ENCODE measurements at places on chromosomes 5 and 9. TPM values are rescaled to one million over a fixed set of nuclear protein-coding genes. Genes with fewer than 3 reads are reported as not detected.

Gene CARD9
- 0.24 TPM for total RNA-seq

GRCh38 chr5:168656633-168657032, 77.5 kb upstream of the PANK3 start:
- no peak for DNase-seq

DNA sequence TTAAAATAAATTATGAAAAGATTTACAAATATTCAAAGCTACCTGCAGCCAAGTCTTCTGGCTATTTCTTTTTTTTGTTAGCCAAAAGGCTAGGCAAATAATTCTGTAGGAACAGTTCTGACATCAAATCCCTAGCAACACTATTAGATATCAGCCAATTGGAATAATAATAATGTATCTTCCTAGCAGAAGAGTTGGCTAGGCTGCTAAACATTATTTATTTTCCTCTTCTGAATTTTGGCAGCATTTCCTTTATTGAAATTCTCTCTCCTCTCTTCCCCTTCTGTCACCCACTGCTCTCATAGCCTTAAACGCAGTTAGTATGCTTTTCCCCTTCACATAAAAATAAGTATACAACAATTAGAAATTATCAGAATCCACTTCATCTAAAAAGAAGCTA, 42.6 kb downstream of the ZDHHC21 start:
- DNase-seq, result no peak

GRCh38 chr5:78204241-78204640, 90.3 kb downstream of the AP3B1 start:
- DNase-seq, result no peak

Gene KIF3A
- total RNA-seq, result 13.0 TPM

Gene MARCOL
- total RNA-seq, result not detected

Gene PHAX
- 60.7 TPM for total RNA-seq

Gene GALNT12
- 0.81 TPM for total RNA-seq

DNA sequence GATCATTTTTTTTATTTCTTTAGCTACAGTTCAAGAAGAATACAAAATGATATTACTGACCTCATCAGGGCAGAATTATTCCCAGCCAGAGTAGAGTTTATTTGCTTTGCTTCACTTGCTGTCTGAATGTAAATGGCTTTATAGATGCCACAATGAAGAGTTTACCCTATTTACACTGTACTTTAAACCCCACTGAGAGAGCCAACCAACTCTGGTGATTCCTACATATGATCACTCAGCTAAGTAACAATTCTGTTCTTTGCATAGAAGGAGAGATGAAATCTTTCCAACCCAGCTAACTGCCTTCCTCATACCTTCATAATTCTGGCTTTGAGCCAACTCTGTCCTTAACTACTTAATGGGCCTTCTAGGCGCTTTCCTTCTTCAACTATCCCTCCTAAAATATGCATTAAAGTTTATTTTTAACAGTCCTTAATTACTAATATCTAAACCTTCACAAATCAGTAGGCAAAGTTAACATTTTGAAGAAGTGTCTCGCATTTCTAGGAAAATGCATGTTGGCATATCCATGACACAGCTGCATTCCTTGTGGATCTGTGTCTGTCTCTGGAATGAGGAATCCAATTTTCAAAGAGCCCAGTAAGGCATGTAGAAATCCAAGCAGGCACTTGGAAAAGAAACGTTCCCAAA, 284.8 kb upstream of the GRAMD2B start:
- DNase-seq, result no peak

DNA sequence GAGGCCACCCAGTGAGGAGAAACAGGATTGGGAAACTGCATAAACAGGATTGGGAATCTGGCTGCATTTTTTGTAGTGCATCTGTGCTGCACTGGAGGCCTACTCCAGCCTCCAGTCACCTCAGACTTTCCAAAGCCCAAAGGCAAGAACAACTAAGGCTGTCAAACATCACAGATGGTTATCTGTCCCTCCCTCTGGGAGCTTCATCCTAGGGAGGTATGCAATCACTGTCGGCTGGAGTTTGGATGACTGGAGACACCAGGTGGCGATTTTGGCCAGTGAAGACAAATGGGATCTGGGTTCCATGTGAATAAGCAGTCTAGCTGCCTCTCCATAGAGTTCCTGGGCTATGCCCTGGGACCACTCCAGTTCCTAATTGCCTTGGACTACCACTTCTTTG, 9.3 kb upstream of the SPINK13 start:
- no peak for DNase-seq

DNA sequence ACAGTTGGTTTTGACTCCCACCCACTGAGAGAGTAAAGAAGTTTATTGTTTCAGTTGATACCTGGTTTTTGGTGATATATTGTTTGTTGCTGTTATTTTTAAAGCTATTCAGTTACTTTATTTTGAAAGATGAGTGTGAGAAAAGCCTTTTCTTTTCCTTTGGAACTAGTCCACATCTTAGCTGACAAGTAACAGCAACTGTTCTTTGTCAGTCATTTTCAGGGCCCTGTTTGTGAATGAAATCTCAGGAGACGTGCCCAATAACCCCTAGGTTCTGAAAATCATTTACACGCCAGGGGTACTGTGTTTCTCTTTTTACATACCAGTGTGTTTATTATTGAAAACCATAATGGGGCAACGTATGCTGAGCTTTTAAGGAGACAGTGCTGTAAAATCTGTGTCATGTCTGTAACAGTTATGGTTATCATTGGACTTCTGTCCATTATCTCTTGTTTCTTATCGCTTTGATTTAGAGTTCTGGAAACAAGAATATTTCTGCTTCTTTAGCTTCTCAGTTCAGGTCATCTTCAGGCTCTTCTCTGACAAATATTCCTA, 75.0 kb downstream of the LIX1 start:
- DNase-seq, result no peak

DNA sequence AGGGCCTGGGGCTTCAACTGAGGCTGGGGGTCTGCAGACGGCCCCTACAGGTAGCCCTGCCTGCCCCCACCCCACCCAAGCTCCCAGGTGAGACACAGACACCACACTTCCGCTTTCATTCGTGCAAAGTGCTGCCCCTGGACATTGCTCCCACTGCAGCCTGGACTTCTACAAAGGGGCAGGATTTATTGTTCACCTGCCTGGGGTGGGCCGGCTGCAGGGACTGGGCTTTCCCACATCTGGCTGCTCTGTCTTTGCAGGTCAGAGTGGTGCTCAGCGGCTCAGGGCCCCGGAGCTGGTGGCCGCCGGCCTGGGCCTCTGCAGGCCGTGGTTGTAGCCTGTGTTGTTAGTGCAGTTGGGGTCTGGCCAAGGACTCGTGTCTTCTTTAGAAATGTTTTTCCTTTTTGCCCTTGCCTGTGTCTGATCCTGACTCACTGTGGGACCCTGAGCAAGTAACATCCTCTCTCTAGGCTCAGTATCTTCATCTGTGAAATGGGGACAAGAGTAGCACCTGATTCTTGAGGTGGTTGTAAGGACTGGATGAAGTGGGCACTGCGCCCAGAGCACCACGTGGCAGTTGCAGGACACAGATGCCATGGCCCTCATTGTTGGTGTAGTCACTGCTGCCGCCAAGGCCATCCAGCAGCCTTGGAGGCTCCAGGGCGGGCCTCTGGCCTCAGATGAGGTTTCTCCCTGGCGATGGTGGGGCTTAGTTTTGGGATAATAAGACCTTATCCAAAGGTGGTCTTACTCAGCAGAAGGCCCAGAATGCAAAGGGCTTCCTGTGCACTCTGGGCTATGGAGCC, 143.9 kb downstream of the CACNA1B start:
- DNase-seq, result no peak

GRCh38 chr9:8660383-8660782, 860.8 kb upstream of the DMAC1 start:
- DNase-seq, result no peak

Gene SV2C
- 0.11 TPM for total RNA-seq

GRCh38 chr5:79955941-79956670, 35.0 kb downstream of the MTX3 start:
- peak; percentile 98 for DNase-seq

- no peak for DNase-seq
These were observed 17.9 kb upstream of the APBA1 start for GRCh38 chr9:69689991-69690538.

DNA sequence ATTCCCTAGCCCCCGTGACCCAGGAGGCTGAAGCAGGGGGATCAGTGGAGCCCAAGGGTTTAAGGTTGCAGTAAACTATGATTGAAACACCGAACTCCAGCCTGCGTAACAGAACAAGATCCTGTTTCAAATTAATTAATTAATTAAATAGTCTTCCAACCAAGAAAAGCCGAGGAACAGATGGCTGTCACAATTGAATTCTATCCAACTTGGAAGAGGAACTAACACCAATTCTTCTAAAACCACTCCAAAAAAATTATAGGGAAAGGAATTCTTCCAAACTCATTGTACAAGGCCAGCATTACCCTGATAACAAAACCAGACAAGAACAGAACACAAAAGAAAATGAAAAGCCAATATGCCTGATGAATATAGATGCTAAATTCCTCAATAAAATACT, 43.4 kb upstream of the RGS7BP start:
- DNase-seq, result no peak

- no peak for DNase-seq
These were observed 3.5 kb downstream of the PAM start for GRCh38 chr5:102758576-102758975.

DNA sequence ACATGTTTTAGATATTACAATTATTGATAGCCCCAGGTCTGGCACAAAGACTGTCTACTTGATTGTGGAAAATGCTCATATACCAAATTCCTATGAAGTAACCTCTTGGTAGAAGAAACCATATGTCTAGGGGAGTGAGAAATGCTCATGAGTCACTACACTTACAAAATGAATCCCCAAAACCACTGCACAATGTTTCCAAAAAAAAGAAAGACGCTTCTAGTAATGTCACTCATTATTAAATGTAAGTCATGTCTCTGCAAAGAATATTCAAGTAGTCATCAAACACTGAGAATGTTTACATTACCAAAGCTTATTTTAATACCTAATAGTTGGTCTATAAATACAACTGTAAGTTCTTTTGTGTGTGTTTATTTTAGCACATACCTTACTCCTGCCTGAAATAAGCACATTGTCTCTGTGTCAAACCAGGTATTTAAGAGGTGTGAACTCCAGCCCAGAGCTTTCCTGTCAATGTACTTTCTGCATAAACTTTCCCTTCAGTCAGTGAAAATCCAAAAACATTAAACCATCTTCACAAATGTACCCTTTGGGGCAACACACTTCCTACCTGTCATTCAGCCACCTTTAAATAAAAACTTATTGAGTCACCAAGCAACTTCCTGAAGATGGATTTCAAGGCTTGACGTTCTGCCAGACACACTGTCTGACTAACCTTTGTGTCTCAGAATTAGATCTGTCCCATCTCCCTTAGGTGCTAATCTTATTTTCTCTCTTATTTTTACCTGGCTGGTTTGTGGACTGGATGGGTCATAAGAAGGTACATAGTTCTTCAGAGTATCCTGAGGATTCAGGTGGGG, 194.0 kb downstream of the NFIB start:
- DNase-seq, result peak; percentile 63

GRCh38 chr5:155140646-155141045, 127.1 kb downstream of the KIF4B start:
- DNase-seq, result peak; percentile 39

Gene ALDH1A1
- total RNA-seq, result not detected

DNA sequence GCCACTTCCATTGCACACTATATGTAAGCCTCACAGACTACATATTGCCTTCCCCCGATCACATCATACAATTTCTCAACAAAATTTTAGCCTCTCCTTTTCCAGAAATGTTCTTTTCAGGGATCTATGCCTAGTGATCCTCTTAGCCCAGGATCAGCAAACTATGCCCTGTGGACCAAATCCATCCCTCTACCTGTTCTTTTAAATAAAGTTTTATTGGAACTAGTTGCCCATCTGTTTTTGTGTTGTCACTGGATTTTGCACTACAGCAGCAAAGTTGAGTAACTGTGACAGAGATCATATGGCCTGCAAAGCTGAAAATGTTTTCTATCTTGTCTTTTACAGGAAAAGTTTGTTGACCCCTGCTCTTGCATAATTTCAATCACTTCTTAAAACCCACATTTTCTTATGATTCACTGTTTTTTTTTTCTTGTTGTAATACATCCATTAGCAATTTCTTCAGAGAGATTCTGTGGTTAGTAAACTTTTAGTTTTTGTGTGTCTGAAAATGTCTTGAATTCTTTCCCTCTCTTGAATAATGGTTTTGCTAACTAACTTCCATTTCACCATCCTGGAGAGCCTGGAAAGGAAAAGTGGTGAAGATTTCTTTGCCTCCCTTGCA, 7.1 kb downstream of the TXNDC8 start:
- no peak for DNase-seq

DNA sequence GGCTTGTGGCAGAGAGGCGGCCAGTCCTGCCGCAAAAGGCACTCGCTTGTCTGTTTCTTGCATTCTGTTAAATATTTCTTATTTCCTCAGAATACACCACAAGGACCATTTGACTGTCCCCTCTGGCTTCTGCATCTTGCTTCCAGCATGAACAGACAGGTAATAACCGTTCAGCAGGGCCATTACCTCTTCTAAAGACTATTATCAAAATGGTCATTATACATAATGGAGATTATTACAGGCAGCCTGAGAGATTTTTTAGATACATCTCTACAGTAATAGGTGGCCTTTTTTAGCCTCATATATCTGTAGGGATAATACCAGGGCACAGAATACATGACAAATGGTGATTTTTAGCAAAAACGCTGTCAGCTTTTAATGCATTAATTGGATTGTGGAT, 382.0 kb downstream of the PSAT1 start:
- no peak for DNase-seq

DNA sequence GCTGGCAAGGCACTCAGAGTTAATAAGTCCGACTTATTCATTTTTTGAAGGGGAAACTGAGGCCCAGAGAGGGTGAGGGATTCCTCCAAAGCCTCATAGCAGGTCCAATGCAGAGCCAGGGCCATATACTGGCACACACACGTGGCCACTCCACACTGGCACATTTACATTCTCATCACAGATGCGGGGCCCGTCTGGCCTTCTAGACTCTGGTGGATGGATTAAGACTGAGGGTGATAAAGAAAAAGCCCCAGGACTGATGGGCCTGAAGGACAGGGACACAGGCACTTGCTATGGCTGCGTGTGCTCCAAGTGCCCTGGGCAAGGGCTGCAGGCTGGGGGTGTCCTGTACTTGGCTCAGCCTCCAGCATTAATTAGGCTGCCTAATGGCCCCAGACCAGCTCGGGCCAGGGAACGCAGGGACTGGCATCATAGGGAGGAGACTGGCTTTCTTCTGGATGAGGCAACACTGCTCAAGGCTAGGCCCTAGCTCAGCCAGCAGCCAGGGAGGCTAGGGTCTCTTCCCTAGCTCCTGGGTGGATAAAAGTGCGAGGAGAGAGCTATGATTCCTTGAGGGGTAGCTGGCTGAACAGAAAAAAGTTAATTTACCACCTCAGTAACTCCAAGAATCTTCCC, 28.5 kb upstream of the CSF1R start:
- DNase-seq, result no peak

Gene C9
- not detected for total RNA-seq

Gene ZMYND19
- total RNA-seq, result 56.1 TPM

GRCh38 chr9:14846871-14847311, 63.3 kb downstream of the FREM1 start:
- DNase-seq, result peak; percentile 8

- DNase-seq, result no peak
These were observed 238.1 kb downstream of the ELAVL2 start for GRCh38 chr9:23587903-23588302.

- DNase-seq, result no peak
These were observed 46.5 kb downstream of the RETREG1 start for GRCh38 chr5:16570121-16570815.

Measured in foreskin keratinocyte (primary cell).